Inflammatory macrophage treated with lipopolysaccharide for 4 hours (primary cell): ENCODE measurements at places on chromosomes 1 and 21.

DNA sequence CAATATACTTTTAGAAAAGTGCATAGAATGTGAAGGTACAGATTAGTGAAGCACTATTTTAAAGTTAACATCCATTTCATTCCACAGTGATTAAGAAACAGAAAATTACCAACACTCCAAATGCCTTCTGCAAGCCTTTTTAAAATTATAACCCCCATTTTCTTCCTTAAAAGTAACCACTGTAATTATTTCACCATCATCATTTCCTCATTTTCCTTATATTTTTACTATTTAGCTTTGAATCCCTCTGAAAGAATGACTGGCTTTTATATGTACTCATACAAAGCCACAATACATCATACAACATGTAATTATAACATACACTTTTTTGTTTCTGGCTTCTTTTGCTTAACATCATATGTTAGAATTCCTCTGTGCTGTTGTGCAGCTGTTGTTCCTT is 6.5 kb upstream of the NEGR1 start:
- peak; percentile 65 for DNase-seq

- no peak for DNase-seq
Measured at GRCh38 chr1:87106144-87106543, 191.7 kb downstream of the HS2ST1 start.

DNA sequence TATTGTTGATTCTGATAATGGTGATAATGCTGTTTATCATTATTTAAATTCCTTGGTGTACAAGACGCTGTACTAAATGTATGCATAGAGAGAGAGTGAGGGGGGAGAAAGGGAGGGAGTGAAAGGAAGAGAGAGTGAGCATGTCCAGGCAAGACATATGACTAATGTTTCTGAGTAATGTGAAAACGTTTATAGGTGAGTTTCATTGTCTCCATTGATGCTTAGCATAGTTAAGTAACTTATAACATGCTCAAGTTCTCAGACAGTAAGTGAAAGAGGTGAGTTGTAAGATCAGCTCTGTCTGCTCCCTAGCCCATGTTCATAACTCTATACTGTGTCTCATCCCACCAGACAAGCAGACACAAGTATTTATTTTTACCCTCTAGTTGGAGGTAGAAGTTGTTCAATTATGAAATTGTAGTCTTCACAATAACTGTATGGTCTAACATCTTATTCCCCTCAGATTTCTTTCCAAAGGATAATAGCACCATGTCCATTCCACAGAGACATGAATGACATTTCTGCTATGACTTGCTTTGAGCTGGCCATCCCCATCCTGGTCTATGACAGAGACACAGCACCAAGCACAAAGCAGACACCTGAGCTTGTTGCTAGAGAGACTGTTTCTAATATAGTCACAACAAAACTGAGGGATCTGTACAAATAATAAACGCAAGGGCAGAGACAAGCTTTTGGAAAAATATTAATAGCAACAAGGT is 285.1 kb downstream of the CACNA1E start:
- DNase-seq = no peak

DNA sequence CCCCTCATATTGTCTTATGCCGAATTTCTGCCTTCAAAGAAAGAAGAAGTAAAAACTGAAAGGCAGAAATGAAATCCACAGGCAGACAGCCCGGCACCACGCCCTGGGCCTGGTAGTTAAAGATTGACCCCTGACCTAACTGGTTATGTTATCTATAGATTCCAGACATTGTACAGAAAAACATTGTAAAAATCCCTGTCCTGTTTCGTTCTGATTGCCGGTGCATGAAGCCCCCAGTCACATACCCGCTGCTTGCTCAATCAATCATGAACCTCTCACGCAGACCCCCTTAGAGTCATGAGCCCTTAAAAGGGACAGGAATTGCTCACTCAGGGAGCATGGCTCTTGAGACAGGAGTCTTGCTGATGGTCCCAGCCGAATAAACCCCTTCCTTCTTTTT is 49.3 kb downstream of the JMJD4 start:
- DNase-seq = no peak

DNA sequence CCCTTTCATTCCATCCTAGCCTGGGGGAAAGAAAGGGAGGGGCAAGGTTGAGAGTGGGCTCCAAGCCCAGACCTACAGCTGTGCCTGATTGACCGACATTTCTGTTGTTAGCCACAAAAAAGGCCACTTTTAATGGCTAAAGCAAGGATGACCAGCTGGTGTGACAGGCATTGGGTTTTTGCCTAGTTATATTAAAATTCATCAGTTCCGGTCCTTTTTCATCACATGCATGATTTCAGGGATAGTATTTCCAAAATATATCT is 192.3 kb downstream of the ZNF326 start:
- no peak for DNase-seq

DNA sequence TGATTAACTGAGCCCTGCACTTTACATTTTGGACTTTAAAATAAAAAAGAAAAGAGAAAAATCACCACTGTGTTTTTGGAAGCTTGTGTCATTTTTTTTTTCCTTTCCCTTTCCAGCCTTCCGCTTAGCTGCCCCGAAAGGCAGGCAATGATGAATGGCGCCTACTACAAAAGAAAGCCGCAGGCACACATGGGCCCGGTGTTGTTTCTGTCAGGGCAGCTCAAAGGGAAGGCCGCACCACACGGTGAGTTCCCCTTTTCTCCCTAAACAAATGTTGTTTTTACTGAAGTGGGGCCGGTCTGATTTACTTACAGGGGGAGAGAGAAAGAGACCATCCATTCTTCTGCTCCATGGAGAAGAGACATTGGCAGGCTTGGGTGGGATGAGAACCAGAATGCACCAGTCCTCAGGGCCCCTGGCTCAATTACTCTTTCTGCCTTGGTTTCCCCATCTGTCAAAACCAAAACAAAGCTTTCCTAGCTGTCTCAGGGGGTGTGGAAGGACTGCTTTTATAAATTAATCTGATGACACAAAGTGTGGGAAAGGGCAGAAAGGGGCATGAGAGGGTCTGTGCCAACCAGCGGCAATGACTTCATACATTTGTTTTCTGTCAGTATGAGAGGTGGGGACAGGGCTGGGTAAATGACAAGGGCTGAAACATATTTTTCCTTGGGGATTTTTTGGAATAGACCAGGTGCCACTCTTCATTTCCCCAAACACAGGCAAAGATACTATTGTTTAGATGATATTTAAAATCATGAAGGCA is 91.4 kb upstream of the PLXNA2 start:
- DNase-seq = no peak

GRCh38 chr1:154474802-154475201 is 27.2 kb upstream of the TDRD10 start:
- DNase-seq = peak; percentile 57

DNA sequence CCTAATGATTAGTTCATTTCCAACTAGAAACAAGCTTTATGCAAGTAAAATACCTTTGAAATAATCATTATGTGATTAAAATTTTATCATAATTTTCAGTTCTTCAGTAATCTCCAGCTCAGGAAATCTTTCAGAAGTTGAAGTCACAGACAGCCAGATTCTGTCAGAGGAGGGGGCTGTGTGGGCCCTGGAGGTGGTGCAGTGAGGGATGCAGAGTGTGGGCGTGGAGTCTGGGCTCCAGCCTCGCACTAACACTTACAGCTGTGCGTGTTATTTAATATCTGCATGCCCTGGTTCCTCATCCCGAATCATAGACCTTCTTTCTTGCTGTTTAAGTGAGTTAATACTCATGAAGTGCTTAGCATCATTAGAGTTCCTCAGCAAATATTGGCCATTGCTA is 23.9 kb downstream of the WDR64 start:
- no peak for DNase-seq

DNA sequence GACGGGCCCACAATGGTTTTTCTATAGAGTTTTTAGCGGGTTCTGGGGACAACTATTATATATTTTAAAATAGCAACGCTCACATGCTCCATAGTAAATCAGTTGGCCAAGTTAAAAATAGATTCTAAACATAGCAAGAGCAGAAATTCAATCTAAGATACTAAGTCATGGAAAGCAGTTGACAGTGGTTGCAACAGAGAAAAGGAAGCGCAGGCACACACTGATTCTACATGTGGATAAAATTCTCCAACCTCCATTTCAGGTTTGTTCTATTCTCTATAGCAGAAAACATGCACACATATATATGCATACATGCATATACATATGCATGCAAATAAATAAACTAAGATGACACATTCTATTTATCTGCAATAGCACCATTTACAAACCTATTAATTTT is 89.6 kb upstream of the HNRNPU start:
- DNase-seq = no peak

DNA sequence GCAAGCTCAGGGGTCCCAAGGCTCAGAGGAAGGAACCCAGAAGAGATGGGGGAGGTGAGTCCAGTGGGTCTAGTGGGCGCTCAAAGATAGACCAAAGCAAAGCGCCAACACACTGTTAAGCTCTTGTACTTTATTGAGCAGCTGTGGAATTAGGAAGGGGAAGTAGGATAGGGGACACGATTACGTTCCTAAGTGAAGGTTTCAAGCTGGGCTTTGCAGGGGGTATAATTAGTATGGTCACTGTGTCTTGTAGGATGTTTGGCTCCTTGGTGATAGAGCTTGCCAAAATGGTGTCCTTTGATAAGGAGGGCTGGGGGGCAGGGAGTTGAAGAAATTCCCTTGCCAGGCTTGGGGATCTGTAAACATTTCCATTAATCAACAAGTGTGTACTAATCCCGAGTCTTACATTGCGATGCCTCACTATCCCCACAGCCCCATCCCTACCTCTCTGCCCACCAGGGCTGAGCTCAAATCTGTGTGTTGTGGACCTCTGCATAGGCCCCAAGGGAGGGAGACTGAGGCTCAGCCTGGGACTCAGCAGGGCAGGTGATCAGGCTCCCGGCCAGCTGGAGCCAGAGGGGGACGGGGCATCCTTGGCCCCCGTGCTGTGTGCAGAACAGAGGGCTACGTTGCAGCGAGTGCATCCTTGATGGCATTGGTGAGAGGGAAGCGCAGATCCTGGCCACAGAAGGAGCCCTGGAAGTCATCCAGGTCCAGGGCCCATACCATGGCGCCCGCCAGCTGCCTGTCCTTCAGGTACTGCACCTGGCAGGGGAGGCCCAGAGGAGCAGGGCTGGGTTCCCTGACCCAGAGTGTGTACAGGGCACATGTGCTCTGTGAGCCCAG is 3.4 kb upstream of the MYBPH start:
- DNase-seq = no peak

DNA sequence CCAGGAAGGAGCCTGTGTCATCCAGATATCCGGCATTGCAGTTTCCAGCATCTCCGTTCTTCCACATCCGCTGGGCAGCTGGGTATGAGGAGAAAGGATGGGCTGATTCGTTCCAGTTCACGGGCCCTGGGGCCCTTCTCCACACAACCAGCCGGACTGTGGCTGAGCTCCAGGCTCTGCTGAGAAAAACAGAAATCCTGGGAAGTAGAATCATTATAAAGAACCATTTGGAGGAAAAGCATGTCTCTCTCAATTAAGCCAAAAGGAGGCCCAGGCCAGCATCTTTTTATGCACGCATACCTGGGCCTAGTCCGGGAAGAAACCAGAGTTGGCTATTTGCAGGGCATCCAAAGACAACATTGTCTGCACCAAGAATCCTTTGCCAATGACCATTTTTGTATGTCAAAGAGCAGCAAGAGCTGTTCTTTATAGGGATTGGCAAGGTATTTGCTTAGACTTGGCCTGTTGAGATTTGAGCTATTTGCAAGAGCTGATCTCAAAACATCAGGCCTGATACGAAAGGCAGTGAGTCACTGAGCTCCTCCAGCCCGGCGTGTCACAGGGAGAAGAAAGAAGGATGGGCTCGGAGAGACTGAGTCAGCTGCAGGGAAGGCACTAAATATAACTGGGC is 84.9 kb upstream of the ARHGEF16 start:
- DNase-seq = no peak

GRCh38 chr1:75712306-75712705 is 12.2 kb upstream of the ACADM start:
- no peak for DNase-seq

- no peak for DNase-seq
Measured at GRCh38 chr1:28956038-28956464, 41.7 kb downstream of the EPB41 start.

DNA sequence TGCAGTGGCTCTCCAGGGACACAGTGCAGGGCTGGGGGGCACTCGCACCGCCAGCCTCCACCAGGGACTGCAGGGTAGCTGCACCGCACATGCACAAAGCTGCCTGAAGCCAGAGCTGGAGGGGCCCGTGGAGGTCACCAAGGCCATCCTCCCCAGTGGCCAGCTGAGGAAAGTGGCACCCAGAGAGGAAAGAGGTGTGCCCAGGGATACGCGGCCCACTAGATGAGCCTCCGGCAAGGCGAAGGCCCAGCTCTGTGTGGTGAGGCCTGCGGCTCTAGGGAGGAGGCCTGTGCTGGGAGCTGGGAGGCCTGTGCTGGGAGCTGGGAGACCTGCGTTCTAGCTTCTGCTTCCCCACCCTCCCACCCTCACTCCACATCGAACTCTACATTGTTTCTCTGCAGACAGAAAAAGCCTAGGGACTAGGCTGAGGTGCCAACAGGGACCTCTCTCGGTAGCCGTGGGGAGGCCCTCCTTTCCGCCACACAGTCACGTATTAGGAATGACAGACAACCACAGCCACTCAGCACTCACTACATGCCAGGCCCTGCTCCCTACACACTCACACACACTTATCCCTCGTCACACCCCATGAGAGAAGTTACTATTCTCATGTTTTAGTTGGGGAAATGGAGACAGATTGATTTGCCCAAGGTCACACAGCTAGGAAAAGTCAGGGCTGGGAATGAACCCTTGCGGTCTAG is 921 bp upstream of the ASCL5 start:
- no peak for DNase-seq
